ENCODE measurements at places on chromosomes 1 and 21.

GRCh38 chr1:205316161-205316566, 5.4 kb downstream of the NUAK2 start:
- DNase-seq, result no peak

DNA sequence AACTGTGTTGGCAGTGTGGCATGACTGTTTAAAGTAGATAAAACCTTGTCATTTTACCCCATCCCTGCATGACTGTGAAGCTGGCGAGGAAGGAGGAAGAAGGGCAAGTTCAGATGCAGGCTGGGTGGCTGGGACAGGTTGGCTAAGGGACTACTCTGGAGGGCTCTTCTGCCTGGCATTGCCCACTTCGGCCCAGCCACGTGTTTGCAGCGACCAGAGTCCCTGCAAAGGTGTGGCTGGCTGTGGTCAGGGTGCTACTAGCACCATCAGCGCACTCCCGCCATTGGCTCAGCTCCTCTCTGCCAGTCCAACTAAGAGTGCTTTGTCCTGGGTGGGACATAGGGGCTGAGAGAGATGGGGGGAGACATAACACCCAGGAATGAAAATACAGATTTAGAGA, 7.2 kb downstream of the C1orf115 start:
- DNase-seq, result no peak

DNA sequence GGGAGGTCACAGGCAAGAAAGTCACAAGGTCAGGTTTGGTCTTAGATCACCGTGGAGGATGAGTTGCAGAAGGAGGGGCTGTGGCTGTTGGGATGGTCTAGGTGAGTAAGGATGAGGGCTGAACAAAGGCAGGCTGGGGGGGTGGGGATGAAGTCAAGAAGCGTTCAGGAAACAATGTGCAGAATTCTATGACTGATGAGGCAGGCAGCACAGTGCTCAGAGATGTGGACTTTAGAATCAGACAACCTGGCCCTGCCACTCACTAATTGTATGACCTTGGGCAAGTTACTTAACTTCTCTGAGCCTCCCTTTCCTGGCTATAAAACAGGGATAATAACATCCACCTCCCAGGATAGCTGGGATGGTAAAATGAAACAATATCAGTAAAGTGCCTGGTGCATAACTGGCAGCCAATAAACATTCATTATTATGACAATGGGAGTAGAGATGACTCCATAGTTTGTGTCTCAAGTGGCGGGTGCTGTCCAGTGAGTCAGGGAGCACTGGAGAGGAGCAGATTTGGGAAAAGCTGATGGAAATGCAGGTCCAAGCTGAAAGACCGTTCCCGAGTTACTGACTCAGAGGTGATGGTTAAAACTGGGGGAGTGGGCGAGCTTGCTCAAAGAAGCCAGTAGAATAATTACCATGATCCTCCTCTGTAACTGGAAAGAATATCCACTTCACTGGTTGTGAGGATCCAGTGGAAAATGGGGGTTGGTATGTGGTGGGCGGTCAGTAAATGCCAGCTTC, 2.1 kb downstream of the TIE1 start:
- DNase-seq, result no peak

- peak; percentile 44 for DNase-seq
These were observed 108.3 kb upstream of the USH2A start for GRCh38 chr1:216531263-216532239.

- no peak for DNase-seq
These were observed 989.8 kb downstream of the ADGRL2 start for GRCh38 chr1:82790556-82790955.

GRCh38 chr1:151475175-151475574, 15.9 kb upstream of the POGZ start:
- DNase-seq, result no peak

DNA sequence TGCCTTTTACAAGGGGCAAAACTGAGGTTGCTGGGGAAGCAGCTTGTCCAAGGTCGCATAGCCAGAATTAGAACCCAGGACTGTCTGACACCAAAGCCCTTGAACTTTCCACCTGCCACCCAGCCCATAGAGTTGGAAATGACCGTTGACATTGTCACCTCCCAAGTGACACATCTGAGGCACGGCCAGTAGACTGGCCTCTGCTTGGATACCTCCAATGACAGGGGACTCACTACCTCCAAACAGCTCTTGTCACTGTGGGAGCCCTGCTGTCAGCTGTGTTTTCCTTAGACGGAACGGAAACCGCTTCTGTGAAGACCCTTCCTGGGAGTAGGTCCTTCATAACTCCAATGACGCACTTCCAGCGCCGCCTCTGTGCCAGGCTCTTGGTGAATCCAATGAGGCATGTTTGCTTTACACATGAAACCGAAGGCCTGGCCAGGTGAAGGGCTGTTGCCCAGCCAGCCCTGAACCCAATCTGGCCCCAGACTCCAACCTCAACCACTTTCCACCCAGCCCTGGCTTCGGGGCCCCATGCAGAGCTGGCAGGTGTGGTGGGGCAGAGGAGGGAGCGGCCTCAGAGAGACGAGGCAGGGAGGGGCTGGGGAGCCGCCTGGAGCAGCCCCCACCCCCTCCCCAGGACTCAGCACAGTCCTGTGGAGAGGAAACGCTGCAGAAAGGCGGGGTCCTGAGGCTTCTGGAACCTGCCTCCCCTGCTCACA, 109.2 kb upstream of the IFFO2 start:
- DNase-seq, result no peak

DNA sequence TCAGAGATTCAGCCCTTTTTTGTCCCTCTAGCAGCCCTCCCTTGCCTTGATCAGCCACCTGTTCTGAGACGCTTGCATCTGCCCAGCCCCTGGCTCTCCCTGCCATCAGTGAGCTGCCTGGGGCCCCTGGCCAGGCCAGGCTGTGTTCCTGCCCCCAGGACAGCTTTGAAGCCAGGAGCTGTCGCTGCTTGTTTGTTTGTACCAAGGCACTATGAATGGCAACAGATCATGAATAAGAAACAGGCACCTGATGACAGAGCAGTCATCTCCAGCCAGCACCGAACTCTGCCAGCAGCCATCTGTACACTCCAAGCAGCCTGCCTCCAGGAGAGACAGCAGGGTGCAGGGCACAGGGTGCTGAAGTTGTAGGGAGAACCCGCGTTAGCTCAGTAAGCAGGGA, 8.1 kb upstream of the VWA5B1 start:
- DNase-seq, result no peak

DNA sequence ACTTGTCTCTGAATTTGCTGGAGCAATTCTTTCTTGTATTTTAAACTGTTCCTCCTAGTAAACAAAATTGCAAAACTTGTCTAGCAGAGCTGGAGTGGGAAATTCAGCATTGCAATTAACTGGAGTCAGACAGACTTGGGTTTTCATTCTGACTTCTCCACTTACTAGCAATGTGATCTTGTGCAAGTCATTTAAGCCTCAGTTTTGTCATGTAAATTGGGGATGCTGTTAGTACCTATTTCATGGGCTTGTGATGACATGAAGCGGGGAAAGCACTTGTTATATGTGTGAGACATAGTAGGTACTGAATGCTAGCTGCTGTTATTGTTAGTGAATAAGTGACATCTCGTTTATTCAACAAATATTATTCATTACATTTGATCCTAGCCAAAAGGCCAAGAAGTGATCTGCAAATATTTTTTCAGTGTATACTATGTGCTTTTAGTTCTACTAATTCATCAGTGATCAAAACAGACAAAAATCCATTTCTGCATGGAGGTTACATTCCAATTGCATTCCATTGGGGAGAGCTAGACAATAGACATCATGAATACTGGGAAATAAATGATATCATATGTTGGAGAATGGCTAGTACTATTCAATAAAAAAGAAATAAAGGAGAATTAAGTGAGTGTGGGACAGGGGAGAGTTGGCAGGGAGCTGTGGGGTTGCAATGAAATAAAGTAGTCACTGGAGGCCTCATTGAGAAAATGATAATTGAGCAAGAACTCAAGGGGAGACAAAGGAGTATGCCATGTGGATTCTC, 47.1 kb downstream of the CACHD1 start:
- DNase-seq, result no peak

DNA sequence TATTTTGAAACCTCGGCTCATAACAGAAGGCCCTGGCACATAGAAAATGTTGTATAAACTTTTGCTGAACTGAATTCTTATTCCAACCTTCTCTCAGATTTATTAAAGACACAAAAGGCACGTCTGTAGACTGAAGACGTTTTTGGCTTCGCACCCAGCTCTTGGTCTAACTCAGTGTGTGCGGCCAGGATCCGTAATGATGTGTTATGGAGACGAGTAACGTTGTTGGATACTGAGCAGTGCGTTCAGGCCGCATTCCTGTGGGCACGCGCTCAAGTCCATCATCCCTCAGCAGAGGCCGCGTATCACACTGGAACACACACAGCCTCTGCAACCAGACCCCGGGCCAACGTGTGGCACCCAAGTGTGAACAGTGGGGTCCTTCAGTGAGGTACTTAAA, 154.8 kb upstream of the RAB4A start:
- no peak for DNase-seq

All from right kidney (tissue), 9 donors.